Ascending aorta (tissue), 2 donors: ENCODE measurements at places on chromosomes 1 and 21. TPM values are rescaled to one million over a fixed set of nuclear protein-coding genes. Genes with fewer than 3 reads are reported as not detected.

DNA sequence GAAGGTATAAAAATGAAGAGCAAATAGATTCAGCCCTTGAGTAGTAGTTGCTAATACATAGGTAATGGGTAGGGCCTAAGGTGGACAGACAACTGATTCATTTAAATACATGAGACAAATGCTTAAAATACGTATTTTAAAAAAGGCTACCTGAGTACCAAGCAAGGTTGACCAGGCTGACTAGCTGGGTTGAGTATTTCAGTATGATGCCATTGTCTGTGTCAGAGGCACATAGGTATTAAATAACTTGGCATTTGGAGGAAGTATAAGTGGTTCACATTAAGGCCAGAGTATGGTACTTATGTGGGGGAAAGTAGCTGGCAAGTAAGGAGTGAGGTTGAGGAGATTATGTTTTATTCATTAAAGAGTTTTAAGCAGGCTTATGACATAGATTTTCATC is 19.4 kb downstream of the NEK7 start:
- DNase-seq: no peak

CAPN9 gene
- total RNA-seq: not detected

- DNase-seq: peak; percentile 89
Observed at GRCh38 chr1:56376188-56376984, 203.0 kb downstream of the PLPP3 start.

GRCh38 chr1:220255204-220255603 is 17.0 kb downstream of the RAB3GAP2 start:
- no peak for DNase-seq

- no peak for DNase-seq
Observed at GRCh38 chr1:218346391-218347204, 1.5 kb downstream of the TGFB2 start.

DNA sequence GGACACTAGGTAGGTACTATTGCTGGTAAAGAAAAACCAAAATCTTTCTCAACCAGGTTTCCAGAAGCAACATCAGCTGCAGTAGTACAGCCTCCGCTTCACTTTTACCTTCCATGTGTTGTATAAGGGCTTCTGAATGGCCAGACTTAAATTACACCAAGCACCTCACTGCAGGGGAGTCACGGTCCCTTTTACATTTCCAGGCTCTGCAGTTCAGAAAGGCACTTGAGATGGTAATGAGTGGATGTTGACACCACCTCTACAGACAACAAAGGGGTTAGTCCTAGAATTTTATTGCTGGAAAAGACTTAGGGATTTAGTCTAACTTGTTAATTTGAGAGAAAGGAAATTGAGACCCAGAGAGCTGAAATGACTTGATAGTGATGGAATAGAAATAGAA is 12.0 kb upstream of the DUSP12 start:
- DNase-seq: no peak

DNA sequence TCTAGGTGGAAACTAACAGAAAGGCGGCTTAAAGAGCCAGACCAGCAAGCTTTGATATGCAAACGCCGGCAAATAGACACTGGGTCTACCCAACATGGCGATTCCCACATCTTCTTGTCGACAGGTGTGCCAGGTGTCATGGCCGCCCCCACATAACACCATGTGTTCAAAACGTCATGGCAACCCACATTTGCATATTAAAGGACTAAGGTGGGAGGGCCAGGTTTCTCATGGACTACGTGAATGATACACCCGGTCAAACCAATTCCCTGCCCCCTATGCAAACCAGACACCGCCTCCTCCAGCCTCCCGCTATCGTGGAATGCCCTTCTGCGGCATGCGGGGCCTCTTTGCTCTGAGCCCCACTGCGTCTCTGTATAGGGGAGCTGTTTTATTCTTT is 41.3 kb downstream of the ICOSLG start:
- no peak for DNase-seq

DNA sequence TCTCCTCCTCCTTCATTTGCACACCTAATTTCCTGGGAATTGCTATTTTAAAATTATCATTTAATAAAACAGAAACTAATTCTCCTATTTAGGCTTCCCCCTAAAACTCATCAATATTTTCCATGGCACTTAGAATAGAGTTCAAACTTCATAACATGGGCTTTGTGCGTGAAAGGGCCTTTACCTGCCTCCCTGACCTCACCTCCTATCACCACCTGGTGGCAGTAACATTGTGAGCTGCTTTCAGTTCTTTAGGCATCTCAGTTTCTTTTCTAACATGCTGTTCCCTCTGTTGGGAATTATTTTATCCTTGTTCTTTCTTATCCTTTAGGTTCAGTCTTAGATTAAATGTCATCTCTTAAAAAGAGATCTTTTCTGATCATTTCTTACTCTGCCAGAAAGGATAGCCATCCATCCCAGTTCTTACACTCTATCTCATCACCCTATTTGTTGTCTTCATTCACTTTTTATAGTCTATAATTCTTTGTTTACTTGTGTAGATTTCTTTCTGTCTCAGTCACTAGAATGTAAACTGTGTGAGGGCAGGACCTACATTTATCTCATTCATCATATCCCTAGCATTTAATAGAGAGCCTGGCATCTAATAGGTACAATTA is 133.8 kb upstream of the KIAA1614 start:
- no peak for DNase-seq

DNA sequence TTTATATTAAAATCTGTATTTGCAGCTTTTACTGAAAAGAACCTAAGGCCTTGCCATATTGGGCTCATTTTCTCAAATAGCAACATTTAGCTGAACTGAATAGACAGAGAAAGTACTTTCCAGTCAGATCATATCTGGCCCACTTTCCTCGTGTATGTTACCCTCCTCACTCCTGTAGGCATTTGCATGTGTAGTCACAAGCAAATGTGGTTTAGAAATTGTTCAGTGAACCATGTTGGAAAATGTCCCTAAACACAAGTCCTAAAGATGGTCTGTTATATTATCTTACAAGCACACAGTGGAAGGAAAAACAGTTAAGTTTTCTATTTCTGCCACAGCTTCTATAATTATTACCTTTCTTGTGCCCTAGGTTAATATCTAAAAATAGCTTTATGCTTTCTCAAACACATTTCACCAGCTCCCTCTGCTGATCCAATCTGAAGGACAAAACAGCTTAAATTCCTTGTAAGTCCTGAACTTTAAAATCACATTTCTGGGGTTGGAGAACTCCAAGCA is 606 bp upstream of the FMO4 start:
- DNase-seq: no peak

- no peak for DNase-seq
Observed at GRCh38 chr1:53754484-53755312, 15.7 kb upstream of the GLIS1 start.

- DNase-seq: peak; percentile 43
Observed at GRCh38 chr1:116891396-116892079, 18.2 kb upstream of the PTGFRN start.

SPRR2F gene
- not detected for total RNA-seq

DNA sequence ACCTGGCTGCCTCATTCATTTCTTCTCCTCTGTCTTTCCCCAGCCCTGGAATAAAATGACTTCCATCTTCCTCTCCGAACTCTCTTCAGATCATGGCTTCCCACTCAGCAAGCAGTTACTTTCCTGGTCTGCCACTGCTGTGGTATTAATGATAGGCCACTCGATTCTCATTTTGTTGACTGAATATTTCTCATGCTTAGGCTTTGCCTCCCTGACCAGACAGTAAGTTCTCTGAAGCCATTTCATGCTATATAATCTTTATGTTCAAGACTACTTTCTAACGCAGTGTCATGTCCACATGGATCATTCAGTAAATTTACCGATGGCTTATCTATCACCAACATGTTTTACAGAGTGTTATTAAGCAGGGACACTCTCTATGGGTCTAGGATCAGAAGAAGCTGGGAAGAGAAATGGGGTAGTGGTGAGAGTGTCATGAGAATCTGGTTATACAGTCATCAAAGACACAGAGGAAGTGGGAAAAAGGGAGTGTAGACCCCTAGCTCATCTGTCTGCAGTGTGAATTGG is 20.6 kb downstream of the RUNX1 start:
- no peak for DNase-seq

- DNase-seq: no peak
Observed at GRCh38 chr1:201095581-201095980, 16.6 kb downstream of the CACNA1S start.

- DNase-seq: no peak
Observed at GRCh38 chr1:95023399-95024043, 49.2 kb downstream of the ALG14 start.

ZSWIM5 gene
- 1.2 TPM for total RNA-seq

DNA sequence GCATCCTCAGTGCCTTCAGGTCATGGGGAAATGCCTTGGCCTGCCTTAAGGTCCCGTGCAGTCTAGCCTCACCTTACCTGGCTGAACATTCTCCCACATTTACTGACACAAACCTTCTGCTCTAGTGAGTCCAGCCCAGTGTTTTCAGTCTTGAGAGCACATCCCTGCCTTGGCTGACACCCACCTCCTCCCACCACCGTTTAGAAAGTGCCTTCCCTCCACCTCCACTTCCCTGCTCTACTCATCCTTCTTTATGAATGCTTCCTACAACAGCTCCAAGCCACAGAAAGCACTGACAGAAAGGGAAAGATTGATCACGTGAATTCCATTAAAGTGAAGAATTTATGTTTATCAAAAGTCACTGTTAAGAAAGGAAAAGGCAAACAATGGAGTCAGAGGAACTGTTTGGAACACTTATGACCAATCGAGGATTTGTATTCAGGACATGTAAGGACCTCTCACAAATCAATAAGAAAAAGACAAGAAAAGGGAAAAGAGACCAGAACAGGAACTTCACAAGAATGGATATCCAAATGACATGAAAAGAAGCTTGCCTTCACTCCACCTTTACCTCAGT is 59.8 kb downstream of the DDR2 start:
- no peak for DNase-seq

DNA sequence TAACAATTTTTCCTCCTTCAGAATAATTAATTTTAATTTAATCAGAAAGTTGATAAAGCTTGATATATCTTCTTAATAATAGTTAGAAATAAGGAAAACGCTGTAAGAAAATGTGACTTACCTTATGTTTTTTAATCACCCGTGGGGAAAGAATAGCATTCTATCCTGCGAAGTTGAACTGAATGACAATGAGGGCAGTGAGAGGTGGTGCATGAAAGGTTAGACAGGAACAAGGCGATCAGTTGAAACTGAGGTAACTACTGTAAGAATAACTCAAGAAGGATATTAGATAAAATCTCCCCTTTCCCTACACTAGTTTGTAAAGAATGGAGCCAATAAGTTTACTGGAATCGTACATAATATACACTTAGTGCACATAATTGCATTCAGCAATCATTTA is 655.0 kb upstream of the NCAM2 start:
- DNase-seq: no peak

GRCh38 chr1:95497566-95497965 is 263.6 kb downstream of the RWDD3 start:
- no peak for DNase-seq

CD1D gene
- total RNA-seq: not detected

- DNase-seq: peak; percentile 81
Observed at GRCh38 chr1:19643602-19644394, at the start of gene NBL1. TSS of gene NBL1 (plus strand) at chr1:19644311. CDS start at chr1:19655031, 10,720 bp downstream.

RPE65 gene
- total RNA-seq: not detected

- no peak for DNase-seq
Observed at GRCh38 chr1:82284213-82284612, 483.5 kb downstream of the ADGRL2 start.

CFAP141 gene
- total RNA-seq: not detected

DNA sequence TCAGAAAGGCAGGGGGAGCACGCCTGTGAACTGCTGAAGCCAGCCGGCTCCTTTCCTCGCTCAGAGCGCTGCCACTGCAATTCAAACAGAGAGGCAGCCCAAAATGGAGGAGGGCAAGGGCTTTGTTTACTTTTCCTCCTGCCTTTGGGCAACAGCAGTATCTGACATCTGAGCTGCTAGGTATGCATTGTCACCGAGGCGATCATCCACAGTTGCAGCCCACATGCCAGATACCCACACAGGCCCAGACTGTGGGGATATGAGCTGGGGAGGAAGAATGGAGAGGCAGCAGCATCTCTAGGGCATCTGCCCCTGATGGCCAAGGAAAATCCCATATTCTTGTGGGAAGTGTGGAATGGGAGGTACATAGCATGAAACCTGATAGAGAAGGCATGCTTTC is 357.1 kb downstream of the BARHL2 start:
- DNase-seq: no peak

KRTAP7-1 gene
- not detected for total RNA-seq

ZFP69B gene
- total RNA-seq: 3.8 TPM

- no peak for DNase-seq
Observed at GRCh38 chr1:174812016-174812415, 187.7 kb upstream of the CACYBP start.

DNA sequence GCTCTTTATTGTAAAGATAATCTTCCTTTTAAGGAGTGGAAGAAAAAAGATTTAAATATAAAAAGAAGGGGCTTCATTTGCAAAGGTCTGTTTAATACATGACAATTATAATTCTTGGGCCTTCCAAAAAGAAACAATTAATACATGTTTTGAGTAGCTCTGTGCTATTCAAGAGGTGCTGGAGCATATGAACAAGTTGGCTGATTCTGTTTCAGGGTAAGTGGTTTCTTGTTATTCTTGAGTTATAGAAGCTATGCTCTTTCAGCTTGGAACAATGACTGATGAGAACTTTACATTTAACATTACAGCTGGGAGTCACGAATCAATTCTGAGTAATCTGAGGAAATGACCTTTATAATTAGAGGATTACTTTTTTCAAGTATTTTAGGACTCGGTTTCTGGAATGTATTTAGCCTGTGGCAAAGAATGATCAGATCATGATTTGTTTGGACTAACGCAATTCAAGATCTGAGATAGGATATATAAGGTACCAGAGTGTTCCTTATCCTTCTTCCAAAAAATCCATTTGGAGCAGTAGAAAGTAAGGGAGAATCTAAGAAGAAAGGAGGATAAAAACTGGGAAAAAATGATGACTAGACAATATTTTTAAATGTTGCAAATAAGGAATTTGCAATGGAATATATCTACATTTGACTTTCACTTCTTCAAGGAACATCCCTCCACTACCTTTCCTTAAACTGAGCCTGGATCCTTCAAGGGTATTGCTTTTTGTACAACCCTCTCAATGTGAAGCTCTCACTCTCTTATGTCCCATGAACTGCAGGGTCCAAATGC is 77.1 kb upstream of the KCTD3 start:
- DNase-seq: no peak

DNA sequence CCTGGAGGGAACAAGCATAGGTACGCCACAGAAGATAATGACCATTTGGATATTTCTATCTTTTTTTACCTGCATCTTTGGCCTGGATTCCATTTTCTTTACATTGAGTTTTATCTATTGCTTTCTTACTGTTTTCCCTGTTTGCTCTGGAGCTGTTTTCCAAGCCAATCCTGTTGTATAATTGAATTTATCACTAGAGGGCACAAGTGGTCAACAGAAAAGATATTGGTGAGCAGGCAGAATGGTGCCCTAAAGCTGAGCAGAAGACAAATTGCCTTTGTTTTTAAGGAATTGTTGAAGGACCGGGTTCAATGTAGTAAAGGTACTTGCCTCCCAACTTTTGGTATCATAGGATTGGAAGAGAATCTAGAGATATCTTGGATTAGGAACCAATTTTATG is 152.8 kb downstream of the PPP1R12B start:
- no peak for DNase-seq

GRCh38 chr1:228935855-228936727 is 200.8 kb downstream of the RHOU start:
- no peak for DNase-seq

AJAP1 gene
- 6.9 TPM for total RNA-seq

GRCh38 chr1:180271272-180272255 is 41.5 kb downstream of the LHX4 start:
- DNase-seq: no peak

- no peak for DNase-seq
Observed at GRCh38 chr1:115126516-115126915, 37.2 kb upstream of the TSPAN2 start.

- DNase-seq: no peak
Observed at GRCh38 chr1:193335806-193336428, 149.5 kb upstream of the B3GALT2 start.

GRCh38 chr1:15953791-15954241 is 22.1 kb downstream of the ZBTB17 start:
- DNase-seq: no peak
